ENCODE measurements at places on chromosomes 5 and 9. TPM values are rescaled to one million over a fixed set of nuclear protein-coding genes. Genes with fewer than 3 reads are reported as not detected.

- no peak for DNase-seq
Observed at GRCh38 chr5:76745670-76746069, 29.7 kb downstream of the F2R start.

The PCDHGA10 gene
- total RNA-seq: 2.6 TPM

DNA sequence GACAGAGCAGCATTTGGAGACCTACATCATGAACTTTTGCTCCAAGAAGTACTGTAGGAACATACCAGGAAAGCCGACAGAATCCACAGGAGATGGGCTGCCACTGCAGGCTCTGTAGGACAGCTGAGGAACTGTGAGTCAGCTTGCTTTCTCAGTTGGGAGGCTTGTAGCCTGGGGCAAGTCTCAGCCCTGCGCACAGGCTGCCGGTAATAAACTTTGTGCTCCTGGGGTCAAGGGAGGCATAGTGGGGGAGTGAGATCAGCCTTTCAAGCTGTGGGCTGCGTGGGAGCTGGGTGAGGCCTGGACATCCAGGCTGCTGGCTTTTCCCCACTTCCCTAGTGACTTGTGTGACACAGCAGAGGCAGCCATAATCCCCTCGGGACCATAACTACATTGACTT lies 718.0 kb upstream of the CDH10 start:
- DNase-seq: no peak

- no peak for DNase-seq
Observed at GRCh38 chr5:54455413-54456157, at the start of gene HSPB3. Gene HSPB3, plus strand, starts transcription at chr5:54455699. Its CDS starts 91 bp downstream, at chr5:54455790.

- no peak for DNase-seq
Observed at GRCh38 chr5:138631096-138631928, 56.1 kb upstream of the HSPA9 start.

The FOXD1 gene
- total RNA-seq: 0.31 TPM

The TAF11L10 gene
- not detected for total RNA-seq

DNA sequence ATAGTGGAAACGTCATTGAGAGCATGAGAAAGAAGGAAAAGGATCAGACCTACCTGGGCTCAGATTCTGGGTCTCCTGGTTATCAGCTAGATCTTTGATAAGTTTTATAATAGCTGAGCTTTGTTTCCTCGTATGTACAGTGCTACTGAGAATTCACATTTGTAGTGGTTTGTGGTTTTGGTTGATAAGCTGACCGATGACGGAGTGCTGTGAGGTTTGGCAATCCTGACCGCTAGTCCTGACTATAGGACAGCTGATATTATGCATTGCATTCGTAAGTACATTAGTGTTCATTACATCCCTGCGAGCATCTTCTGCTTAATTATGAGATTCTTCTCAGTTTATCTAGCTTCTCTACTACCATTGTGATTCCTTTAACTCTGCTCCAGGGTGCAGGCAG lies 190.7 kb upstream of the SLC27A6 start:
- DNase-seq: no peak

Data from natural killer cell (primary cell).